Dorsolateral prefrontal cortex (tissue), 122 donors: ENCODE measurements at places on chromosomes 4 and X. TPM values are rescaled to one million over a fixed set of nuclear protein-coding genes. Genes with fewer than 3 reads are reported as not detected.

The RHOXF2 gene
- 0.19 TPM for total RNA-seq

The YY2 gene
- 2.6 TPM for total RNA-seq

The DCAF8L2 gene
- total RNA-seq, result not detected

The LIAS gene
- 18.1 TPM for total RNA-seq

The CXorf49B gene
- not detected for total RNA-seq

DNA sequence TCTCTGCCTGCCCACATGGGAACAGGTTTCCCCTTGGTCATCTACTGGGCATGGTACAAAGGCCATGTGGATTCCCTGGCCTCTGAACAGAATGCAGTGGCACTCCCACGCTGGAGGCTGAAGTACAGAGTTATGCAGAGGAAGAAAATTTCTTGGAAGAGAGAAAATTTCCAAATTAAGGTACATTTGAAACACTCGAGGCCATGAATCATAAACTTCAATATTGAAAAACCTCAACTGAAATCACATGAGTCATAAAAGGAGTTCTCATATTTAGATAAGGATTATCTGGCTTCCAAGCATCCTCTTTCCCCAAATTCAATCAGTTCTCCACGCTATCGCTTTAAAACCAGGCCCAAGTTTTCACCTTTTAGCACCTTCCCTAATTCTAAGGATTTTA is 28.1 kb upstream of the TXK start:
- DNase-seq, result peak; percentile 51

GRCh38 chr4:148834804-148835631 is 392.8 kb upstream of the NR3C2 start:
- no peak for DNase-seq

DNA sequence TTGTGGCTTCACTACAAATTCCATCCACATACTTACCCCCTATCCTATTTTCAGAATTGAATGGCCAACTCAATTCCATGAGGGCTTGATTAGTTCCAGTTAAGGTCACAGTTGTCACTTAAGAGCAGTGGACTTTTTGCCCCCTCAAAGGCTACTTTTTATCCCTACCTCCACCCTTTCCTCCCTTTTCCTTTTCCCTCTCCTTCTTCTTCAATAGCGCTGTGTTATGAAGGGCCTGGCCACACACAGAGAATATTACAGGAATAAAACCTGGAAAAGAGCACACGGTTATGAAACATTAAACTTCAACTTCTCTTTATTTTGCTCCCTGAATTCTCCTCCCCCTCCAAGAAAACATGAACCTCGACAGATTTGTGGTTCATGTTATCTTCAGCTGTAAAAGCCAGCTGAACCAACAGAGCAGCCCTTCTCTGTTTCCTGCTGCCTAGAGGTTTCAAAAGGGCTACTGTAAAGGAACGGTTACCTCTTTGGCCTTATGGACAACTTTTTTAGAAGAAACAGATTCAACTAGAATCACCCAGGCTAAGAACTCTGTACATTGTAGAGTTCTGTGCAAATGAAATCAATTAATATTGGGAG is 87.0 kb upstream of the RPL34 start:
- no peak for DNase-seq

- DNase-seq, result no peak
These were observed 52.0 kb downstream of the CDS1 start for GRCh38 chr4:84634961-84635360.

DNA sequence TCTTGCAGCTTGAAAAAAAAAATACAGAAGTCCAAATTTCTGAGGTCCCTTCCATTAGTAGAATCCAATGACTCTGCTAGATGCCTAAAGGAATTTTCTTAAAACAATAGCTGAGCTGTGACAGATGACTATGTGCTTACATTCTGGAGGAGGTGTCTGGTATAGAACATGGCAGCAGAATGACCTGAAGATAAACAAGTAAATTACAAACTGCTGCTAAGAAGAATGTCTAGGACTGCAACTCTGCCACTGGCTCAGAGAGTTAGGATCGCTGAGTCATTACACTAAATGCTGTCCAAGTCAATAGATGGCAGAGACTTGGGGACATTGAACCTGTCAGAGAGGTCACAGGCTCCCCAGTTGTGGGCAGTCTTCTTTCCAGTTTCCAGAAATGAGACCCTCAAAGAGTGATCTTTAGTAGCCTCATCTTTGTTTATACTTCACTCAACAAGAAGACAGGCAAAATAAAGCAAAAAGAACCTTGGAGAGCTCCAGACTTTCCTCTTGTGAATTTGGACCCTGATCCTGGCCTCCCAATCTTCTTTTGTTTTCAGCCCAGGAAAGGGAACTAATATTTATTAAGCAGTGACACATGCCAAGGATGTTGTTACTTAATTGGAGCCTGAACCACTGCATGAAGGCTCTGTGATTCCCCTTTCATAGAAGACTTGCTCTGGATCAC is 56.4 kb upstream of the SCML1 start:
- DNase-seq, result no peak

DNA sequence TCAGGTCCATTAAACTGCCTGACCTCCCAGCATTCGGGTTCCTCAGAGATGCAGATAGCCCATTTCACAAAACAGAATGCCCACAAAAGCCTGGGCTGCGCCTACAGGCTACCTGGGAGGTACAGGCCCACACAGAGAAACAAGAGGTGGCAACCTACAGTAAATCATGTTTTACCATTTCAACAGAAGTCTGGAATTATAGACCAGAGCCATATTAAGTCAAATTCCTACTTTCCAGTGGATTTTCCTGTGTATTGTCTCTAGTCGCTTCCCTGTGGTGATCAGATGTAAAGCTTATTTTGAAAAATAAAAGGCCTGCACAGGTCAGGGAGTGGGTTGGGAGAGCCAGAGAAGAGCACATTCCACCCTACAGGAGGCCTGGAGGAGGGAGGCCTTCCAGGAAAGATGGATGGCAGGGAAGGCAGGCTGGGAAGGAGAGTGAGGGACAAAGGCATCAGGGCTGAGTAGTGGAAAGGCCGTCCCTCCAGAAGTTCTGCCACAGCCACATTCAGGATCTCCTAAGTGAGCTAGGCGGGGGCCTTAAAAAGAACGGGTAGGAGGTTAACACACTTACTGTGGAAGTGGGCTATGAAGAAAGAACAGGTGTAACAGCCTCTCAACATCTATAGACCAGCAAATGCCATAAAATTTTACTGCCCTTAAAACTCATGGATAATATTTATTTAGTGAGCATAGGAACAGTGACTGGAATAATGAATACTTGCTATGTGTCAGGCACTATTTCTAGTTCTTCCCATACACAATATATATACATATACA is 19.0 kb upstream of the USO1 start:
- no peak for DNase-seq

- DNase-seq, result no peak
These were observed 318.6 kb downstream of the LDB2 start for GRCh38 chr4:16579866-16580265.

GRCh38 chrX:9475984-9476383 is 11.1 kb downstream of the TBL1X start:
- DNase-seq, result no peak

DNA sequence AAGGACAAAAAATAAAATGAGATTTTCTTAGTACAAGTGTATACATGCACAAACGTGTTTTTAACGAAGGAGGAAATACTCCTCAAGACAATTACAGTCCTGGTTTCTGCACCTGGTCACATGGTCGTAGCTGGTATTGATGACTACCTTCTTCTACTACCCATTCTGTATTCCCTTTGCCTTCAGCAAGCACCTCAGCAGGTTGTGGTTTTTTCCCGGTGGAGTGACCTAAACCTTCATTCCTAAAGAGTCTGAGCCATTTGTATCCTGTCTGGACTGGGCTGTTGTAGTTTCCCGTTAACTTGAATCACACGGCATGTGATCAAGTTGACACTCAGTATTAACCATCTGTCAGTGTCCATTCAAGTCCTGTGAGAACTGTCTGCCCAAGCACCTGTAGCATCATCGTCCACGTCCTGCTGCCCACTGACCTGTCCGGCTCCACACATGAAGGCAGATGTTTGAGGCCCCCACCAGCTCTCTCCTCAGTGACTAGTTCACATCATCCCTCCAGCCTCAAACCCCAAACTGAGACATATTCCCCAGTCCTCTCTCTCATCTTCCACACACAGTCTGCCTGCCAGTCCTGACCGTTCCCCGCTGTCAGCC is 31.1 kb upstream of the TBC1D14 start:
- no peak for DNase-seq

DNA sequence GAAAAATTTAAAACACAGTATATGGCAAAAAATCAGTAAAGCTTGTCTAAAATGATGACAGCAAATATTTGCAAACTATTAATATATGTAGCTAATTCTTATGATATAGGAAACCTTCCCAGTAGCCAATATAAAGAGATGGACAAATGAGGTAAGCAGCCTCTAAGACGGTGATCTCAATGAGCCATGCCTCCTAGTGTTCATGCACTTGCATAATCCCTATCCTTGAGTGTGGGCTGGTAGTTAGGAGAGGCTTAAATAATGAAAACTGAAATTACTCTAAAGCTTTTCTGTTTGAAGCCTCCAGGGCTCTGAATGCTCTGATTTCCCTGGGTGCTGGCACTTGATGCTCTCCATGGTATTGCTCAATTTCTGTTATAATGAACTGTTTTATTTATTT is 24.6 kb upstream of the ARMCX4 start:
- no peak for DNase-seq
